Dorsolateral prefrontal cortex (tissue), 122 donors: ENCODE measurements at places on chromosomes 2 and 18. TPM values are rescaled to one million over a fixed set of nuclear protein-coding genes. Genes with fewer than 3 reads are reported as not detected.

DNA sequence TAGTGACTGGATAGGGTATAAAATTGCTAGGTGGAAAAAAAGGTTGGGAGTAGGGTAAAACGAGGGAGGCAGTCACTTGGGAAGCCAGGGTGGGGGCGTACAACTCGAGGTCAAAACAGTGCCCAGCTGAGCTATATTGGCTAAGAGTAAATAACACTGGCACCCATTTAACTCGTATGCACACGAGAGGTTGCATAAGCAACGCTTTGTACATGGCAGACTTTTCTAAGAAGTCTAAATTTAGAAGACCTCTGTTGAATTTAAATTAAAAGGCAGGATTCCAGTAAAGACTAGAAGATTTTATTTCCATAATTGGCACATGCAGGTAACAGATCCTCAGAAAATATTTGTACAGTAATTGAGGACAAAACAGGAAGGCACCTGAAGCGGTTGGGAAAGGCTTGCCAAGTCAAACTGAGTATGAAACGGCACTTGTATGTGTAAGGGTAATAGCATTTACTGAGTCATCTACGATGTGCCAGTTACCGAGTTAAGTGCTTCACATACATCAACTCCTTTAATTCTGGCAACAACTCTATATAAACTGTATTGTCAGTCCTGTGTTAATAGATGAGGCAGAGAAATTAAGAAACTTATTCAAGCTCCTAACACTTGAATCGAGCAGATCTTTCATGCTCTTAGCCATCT is 1.4 kb upstream of the MALT1 start:
- no peak for DNase-seq

DNA sequence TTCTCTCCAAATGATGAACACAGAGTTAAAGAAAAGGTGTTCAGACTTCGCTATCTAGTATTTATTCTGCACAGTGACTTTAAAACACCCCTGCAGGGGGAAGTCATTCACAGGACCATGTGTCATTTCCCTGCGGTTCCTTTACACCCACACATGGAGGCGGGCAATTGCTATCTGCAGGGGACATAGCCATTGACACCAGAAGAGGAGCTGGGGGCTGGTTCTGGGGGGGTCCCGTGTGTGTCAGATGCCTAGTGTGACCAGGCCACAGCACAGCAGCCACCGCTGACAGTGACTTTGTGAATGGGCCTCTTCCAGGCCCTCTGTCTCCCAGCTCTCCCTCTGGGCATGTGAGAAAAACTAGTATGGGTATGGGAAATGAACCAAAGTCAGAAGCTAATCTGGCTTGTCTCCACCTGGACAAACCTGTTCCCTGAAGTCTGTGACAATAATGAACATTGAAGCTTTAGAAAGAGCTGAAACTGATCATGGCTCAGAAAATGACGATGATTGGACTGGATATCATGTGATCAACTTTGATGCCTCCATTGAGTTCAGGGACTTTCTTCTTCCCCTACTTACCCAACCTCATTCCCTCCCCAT is 7.5 kb upstream of the GBX2 start:
- no peak for DNase-seq

GRCh38 chr2:30233271-30234009 is 2.1 kb downstream of the LBH start:
- no peak for DNase-seq

DNA sequence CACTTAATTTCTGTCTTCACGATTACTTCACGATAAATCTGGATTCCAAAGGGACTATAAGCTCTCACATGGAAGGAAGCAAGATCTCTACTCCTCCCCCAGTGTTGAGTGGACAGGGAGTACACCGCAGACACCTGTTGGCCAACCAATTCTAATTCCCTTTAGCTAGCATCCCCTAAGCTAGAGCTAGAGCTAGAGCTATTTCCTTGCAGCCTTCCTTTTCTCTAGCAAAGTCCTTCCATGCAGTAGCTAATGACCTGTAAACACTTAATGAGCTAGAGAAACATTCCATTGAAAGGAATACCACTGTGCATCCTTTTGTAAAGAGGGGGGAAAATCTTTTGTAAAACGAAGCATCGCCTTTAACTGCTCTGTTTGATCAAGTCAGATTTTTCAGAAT is 56.5 kb downstream of the BCL11A start:
- no peak for DNase-seq

- no peak for DNase-seq
Observed at GRCh38 chr2:117341690-117342089, 472.8 kb upstream of the DDX18 start.

- DNase-seq = no peak
Observed at GRCh38 chr2:100537918-100538317, 24.9 kb upstream of the PDCL3 start.

GRCh38 chr2:21452263-21452662 is 328.5 kb downstream of the TDRD15 start:
- no peak for DNase-seq

GRCh38 chr2:44572196-44572900 is 210.6 kb downstream of the CAMKMT start:
- no peak for DNase-seq

DNA sequence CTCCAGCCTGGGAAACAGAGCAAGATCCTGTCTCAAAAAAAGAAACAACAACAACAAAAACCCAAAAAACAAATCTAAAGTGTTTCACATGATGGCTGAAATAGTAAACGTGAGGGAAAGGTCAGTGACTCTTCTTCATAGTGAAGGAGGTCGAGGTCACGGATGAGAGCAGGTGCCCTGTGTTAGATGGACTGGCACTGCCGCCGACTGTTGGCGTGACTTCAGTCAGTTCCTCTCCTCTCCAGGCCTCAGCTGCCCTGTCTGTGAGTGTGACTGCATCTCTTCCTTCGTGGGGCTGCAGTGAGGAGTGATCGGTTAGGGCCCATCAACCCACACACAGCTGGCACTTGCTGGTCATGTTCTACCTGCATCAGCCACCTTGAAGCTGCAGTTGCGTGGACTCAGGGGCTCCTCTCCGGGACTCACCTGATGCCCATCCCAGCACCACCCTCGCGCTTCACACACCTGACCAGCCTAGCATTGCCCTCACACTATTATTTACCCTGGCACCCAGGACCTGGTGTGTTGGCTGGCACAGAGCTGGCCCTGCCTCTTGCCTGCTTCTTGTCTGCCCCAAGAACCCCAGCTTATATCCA is 30.1 kb upstream of the TMEM87B start:
- DNase-seq = no peak

DNA sequence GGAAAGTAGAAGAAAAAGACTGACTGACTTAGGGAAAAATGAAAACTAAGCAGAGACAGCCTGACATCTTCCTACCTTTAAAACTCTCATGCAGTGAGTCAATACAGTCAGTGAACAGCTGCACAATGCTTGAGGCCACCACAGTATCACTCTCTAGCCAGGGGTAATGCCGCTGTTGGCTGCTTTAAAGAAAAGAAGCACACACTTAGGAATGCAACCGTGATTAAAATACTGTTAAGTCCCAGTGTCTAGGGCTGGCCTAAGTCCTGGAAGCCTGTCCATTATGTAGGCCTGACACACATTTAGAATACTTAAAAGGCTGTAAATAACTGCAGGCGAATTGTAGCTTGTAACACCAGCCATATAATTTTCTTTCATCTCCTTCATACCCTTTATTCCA is 50.7 kb downstream of the SIGLEC15 start:
- DNase-seq = no peak

DNA sequence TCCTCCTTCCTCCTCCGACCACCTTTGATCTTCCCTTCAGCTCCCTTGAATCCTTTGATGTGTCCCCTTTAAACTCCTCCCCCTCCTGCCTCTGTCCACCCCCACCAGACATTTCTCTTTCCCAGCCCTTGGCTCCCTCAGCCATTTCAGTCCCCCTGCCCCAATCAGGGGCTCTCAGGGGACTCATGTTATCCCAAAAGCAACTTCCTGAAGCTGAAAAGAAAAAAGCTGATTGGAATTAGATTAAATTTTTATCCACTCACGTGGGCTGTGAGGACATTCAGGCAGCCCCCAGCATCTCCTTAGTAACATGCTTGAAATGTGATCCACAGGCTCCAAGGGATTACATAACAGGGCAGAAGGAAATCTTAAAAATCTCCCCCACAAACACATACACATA is 81.3 kb downstream of the NEURL3 start:
- DNase-seq = no peak

DNA sequence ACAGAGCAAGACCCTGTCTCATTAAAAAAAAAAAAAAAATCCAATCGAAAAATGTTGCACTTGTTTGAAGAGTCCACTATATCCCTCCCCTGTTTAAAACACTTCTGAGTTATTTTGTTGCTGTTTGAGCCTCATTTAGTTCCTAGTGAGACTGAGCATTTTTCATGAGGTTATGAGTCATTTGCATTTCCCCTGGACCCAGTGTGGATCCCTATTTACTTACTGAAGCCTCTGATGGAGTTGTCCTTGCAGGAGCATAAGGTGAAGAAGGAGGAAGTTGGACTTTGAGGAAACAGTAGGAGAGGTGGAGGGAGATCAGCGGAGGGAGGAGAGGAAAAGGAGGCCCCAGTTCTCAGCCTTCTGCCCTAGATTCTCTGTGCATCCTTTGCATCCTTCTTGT is 5.1 kb downstream of the CXCR1 start:
- no peak for DNase-seq

GRCh38 chr2:186197955-186198354 is 288.1 kb upstream of the ZC3H15 start:
- DNase-seq = no peak

GRCh38 chr2:13354031-13354430 is 637.3 kb downstream of the TRIB2 start:
- DNase-seq = no peak

GRCh38 chr2:30643674-30644073 is 163.6 kb downstream of the CAPN13 start:
- DNase-seq = no peak

DNA sequence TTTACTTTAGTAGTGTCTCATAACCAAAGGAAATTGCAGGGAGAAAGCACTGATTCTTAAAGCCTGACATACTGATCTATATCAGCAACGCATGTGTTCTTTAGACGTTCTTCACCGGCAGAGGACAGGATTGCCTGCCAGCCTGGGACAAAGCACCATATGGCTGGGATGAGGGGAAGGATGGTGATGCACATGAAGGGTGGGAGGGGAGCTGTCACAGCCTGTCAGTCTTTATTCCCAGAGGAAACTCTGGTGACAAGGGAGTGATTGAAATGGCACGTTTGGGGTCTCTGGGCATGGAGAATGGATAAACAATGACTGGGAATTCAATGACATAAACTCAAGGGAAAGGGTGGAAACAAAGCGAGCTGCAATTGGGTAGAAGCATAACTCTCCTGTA is 808.1 kb downstream of the DCC start:
- no peak for DNase-seq

DNA sequence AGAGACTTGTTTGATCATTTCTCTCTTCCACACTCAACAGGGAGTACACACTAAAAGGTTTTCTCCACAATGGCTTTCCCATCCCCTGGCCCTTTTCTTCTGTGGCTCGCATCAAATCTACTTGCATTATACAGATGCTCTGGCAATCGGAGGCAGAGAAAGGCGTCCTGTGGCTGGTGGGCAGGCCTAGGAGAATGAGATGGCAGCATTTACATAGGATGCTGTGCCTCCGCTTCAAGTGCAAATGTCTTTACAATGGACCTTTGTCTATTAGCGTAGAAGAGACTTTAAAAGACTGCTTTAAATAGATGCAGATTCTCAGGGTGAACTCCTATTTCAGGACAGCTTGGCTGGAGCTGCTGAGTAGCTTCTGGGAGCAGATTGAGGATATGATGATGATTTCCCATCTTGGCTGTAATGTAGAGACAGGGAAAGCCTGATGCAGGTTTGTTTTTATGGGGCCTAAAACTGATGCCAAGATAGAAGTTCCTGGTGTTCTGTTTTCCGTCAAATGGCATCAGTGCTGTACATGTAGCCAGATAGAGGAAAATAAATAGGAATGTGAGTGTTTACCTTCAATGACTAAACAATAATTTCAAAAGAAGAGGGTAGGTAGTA is 423.4 kb downstream of the RND3 start:
- DNase-seq = no peak

DNA sequence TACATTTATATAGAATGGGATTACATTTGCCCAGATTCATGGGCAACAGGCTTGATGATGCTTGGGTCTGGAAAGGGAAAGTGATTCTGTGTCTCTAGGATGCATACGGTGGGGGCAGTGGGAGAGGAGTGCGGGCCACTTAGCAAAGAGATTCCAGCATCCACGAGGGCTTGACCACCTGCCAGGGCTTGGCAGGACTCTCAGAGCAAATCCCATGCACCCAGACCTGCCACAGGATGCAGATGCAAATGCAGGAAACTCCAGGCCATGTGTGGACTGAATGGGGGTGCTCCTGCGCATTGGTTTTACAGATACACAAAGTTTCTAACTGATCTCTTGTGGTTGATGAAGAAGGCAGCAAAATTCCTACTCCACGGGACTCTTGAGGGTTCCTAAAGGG is 334.7 kb downstream of the CYRIA start:
- no peak for DNase-seq

DNA sequence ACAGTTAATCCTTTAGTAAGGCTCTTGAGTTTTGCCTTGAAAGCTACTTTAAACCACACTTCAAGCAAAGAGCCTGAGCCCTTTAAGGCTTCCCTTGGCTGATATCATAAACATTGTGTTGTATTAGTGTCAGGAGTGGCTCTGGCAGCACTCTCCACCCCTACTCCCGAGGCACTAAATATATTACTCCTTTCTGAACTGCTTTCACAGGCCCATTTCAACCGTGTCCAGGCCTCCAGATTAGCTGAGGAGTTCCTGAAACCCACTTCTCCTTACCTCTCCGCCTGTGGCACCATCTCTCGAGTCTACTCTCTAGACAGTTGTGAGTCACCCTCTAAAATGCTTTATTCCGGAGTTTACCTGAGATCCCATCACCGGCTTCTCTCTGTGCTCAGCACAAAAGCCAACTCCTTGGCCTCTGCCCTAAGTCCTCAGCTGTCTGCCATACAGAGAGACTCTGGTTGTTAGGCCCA is 14.4 kb upstream of the STON1 start:
- DNase-seq = no peak

- DNase-seq = peak; percentile 17
Observed at GRCh38 chr2:10556271-10557140, 108.4 kb upstream of the ODC1 start.

- DNase-seq = no peak
Observed at GRCh38 chr2:27186613-27187345, 25.1 kb upstream of the ATRAID start.

- DNase-seq = no peak
Observed at GRCh38 chr2:11807156-11808015, 61.0 kb downstream of the LPIN1 start.

DNA sequence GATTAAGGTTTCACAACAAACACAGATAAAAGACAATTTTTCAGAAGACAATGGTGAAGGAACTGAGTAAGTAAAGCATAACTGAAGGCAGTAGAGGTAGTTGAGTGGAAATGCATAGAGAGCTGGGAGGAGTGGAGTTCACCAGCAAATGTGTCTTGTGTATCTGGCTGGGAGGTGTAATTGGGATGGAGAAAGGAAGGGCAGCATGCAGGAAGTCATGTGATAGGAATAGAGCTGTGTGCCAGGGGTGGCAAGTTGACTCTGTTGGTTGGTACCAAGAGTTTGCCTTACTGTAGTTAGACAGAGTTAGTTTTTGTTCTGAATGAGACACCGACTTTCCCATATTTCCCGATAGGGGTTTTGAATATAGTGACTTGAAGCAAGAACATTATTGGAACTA is 56.3 kb downstream of the FMNL2 start:
- DNase-seq = no peak

Gene CCDC68
- total RNA-seq = 5.7 TPM

Gene RFX8
- total RNA-seq = 3.1 TPM

Gene PXDN
- total RNA-seq = 8.4 TPM

Gene APCDD1
- 92.6 TPM for total RNA-seq

Gene PROC
- not detected for total RNA-seq

Gene PLEKHA3
- 41.1 TPM for total RNA-seq

Gene CXCR1
- 0.44 TPM for total RNA-seq

Gene RNF152
- total RNA-seq = 23.3 TPM

Gene PDE11A
- 0.96 TPM for total RNA-seq

Gene DCDC2C
- total RNA-seq = not detected

Gene CROCC2
- total RNA-seq = not detected
